ENCODE measurements at places on chromosomes 1 and 21.

- no peak for DNase-seq
Observed at GRCh38 chr1:8367571-8368194, 49.8 kb downstream of the SLC45A1 start.

DNA sequence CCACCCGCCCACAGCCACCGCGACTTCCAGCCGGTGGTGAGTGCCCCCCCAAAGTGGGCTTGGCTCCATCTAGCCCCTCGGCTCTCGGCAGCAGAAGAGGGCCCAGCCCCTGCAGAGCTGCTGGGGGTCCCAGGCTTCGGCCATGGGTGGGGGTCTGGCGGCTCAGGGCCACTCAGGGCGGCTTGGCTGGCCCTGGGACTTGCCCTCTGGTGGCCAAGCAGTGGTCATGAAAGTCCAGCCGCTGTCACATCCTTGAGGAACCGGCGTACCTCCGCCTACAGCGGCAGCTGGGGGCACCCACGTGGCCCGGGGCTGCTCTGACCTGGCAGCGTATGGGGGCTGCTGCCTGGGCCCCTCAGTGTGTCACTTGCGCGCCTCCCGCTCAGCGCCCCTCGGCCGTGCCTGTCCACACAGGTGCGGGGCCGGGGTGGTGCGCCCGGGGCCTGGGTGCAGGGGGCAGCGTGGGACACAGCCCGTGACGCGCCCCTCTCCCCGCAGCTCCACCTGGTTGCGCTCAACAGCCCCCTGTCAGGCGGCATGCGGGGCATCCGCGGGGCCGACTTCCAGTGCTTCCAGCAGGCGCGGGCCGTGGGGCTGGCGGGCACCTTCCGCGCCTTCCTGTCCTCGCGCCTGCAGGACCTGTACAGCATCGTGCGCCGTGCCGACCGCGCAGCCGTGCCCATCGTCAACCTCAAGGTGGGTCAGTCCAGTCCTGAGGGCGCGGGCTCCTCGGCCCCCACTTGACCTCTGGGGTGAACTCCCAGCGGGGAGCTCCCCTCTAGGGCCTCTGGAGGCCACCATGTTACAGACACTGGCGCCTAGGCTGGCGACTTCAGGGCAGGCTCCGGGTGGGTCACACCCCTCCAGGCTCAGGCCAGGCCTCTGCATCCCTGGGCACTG is 32.4 kb downstream of the SLC19A1 start:
- DNase-seq: no peak

GRCh38 chr1:228008391-228009115 is 1.8 kb downstream of the WNT3A start:
- DNase-seq: no peak

- no peak for DNase-seq
Observed at GRCh38 chr1:108016451-108016920, 51.5 kb upstream of the VAV3 start.

DNA sequence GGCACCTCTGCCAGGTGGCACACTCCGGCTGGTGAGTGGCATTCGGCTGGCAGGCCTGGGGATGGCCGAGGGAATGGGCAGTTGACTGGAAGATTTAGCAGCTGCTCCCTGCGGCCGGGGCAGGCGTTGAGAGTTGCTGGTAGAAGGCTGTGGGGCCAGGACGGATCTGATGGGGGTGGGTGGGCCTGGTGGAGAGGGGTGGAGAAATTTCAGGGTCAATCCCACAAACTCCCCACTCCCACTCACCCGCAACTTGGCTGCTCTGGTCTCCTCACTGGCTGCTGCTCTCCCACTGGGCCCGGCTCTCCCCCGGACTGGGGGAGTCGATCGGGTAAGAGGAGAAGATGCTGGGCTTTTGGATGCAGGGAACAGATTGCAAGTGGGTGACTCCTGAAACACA is 2.1 kb downstream of the PSRC1 start:
- no peak for DNase-seq

DNA sequence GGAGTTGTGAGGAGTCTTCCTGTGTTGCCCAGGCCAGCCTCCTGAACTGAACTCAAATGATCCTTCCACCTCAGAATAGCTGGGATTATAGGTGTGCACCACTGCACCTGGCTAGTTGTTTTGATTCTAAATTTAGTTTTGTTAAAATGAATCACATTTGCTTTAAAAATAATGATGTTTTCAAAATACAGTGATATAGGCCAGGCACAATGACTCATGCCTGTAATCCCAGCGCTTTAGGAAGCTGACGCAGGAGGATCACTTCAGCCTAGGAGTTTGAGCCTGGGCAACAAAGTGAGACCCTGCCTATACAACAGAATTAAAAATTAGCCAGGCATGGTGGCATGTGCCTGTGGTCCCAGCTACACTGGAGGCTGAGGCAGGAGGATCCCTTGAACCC is 24.3 kb downstream of the RTCA start:
- DNase-seq: no peak

DNA sequence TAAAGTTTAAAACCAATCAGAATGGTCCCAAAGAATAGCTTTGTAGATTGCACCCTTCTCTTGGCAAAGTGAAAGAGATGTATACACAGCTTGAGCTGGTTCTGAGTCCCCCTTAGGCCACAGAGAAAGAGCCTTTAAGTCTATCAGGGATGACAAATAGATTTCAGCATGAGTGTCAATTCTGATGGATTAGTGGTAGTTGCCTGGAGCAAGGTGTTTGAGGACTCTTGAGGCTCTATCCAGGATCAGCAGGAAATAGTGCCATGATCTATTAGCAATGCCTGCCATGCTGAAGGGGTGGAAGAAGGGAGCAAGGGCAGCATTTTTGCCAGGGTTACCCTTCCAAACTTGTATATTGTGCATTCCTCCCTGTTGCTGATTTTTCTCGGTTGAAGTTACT is 116.6 kb downstream of the ATG4C start:
- no peak for DNase-seq

- DNase-seq: no peak
Observed at GRCh38 chr1:204873714-204874113, 3.1 kb downstream of the NFASC start.
